ENCODE measurements at places on chromosomes 3 and 15.

GRCh38 chr3:177377166-177377565 is 179.9 kb upstream of the TBL1XR1 start:
- no peak for DNase-seq

DNA sequence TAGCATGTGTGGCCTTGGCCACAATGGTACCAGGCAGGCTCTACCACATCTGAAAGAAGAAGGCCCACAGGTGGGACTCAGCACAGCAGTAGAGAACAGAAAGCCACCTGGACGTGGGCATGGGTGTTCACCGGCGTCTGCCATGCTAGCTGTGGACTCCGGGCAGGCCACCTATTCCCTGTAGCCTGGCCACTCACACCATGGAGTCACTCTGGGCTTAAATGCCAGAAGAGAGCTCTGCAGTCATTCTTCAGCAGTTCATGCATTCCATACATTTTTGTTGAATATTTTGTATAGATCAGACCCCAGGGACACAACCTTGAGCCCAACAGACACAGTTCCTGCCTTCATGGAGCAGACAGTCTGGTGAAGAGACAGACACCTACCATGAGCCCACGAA is 138.6 kb downstream of the SRGAP3 start:
- DNase-seq = no peak

DNA sequence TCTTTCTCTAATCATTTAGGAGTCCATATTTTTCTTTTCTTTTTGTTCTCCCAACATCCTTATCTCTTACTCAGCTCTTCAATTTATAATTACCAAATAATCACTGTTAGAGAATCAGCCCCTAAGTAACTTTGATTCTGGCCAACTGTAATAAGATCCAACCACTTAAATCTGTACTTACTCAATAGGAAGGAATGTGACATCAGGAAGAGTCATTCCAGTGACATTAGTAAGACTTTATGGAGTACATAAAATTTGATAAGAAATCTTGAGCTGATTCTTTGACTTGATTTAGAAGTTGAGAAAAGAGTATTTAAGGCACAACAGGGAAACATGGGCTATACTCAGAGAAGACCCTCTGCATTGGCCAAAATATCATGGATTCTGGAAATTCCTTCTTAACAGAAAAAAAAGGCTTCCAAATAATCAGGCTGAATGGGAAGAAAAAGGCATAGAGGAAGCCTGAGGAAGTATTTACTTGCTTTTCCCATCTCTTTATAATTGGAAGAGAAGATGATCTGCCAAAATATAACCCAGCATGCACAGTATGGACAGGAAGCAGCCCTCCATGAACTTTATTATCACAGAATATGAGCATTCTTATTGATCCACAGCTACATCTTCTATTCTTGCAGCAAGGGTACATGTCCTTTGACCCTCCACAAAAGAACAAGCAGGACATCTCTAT is 289.7 kb upstream of the TPRG1 start:
- DNase-seq = no peak

DNA sequence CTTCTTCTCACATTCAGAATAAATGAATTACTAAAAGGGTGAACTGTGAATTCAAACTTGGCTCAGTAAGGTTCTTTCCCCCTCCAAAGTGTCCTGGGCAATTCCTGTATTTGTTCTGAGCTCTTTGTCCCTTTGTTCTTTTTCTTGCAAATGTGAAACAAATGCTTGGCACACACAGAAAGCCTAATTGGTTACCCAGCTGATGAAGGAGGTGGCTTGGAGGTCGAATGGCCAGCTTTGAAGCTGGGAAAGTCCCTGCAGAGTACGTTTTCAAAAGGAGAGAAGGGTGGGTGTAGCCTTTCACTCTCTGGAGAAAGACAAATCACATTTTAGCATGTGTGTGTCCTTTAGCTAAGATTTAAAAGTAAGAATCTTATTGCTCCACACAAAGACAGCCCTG is 154.4 kb downstream of the PEX5L start:
- DNase-seq = no peak

- no peak for DNase-seq
Observed at GRCh38 chr3:99850608-99851007, 32.9 kb downstream of the CMSS1 start.

DNA sequence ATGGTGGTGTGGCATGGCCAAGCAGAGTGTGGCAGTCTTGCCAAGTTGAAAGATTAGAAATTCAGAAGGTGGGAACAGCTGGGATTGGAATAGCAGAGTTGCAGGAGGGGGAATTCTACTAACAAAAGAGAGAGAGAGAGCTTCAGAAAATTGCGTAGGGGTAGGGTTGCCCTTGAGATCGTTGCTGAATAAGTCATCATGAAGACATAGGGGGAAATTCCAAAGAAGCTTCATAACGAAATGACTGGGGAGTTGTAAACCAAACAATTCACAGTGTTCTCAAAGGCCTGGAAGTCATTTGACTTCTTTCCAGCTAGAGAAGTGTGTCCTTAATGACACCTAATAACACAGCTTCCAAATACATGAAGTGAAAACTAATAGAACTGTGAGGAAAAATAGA is 26.3 kb upstream of the TIPARP start:
- no peak for DNase-seq

DNA sequence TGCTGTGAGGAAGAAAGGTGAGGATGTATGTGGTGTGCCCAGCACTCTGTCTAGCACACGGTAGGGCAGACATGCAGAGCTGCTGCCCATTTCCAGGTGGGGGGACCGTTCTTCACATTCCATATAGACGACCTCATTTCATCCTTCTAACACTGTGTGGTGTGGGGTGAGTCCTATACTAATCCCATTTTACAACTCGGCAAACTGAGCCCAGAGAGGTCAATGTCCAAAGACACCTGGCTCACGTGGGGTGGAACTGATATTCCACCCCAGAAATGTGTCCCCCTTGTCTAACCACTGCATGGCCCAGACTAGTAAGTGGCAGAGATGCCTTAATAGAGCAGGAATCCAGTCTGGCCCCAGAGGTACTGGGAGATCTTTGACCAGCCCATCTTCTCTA is 119.2 kb downstream of the FBLN2 start:
- no peak for DNase-seq

GRCh38 chr3:100045696-100046095 is 68.6 kb downstream of the FILIP1L start:
- no peak for DNase-seq

Data from H54 (cell line).